GM03348 (cell line): ENCODE measurements at places on chromosomes 7 and 10.
A peak's percentile ranks its signal among the peaks of the same experiment; 100 is the strongest.

- no peak for DNase-seq
Observed at GRCh38 chr7:100957832-100958421, 8.6 kb downstream of the MUC3A start.

GRCh38 chr7:157576415-157576814 lies 239.6 kb downstream of the DNAJB6 start:
- no peak for DNase-seq

- peak; percentile 98 for DNase-seq
Observed at GRCh38 chr10:100185364-100186252, at the start of gene ERLIN1. Gene ERLIN1 (minus strand): TSS chr10:100186029. CDS start chr10:100185626, 403 bp downstream.

DNA sequence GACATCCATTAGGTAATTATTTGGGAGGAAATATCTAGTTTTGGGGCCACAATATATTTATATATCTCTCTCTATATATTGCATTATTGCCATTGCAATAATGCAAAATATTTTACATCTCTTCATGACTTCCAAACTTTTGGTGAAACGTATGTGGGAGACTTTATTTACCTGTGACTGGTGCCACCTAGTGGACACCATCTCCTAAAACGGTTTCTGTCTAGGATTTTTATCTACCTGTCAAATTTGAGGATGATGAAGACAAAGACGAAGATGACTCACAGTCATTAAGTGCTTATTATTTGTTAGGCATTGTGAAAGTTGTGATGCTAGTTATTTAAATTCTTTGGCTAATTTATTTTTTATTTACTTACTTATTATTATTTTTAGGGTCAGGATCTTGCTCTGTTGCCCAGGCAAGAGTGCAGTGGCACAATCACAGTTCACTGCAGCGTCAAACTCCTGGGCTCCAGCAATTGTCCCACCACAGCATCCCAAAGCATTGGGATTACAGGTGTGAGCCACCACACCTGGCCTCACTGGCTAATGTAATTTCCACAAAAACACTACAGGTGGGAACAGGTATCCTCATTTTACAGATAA lies 18.7 kb upstream of the CBLL1 start:
- peak; percentile 51 for DNase-seq

GRCh38 chr7:76310102-76310957 lies 7.9 kb downstream of the HSPB1 start:
- no peak for DNase-seq

GRCh38 chr7:147197006-147197405 lies 1080.4 kb downstream of the CNTNAP2 start:
- no peak for DNase-seq

GRCh38 chr7:88344956-88345832 lies 38.5 kb upstream of the STEAP4 start:
- DNase-seq = peak; percentile 42

DNA sequence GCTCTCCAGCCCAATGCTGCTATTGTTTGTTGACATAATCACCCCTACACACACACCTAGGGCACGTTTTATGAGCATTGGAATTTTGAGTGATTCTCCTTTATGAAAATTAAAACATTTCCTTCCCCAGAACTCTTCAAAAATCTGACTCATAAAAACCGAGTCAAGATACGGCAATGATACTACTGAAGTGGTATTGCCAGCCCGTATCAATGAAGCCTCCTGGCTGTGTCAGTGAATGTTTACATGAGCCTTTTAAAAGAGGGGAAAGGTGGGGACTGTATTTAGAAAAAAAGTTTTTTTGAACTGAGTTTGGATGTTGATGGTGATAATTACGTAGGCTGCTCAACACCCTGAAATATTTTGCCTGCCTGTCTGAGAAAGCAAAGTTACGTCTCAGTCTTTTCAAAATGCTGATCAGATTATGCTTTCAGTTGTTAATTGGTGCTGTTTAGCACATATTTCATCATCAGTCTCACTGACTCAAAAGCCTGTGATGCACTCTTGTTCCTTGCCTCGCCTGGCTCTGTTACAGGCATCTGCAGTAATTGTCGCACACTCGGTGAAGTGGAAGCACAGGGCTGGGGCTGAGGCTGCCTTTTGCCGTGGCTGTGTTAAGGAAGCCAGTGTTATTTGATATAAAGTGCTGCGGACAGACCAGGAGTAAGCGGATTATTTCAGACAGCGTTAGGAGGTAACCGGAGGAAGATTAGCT lies 157.4 kb upstream of the TCF7L2 start:
- DNase-seq = peak; percentile 75

- DNase-seq = peak; percentile 67
Observed at GRCh38 chr7:108001764-108002725, 916 bp downstream of the LAMB1 start.

DNA sequence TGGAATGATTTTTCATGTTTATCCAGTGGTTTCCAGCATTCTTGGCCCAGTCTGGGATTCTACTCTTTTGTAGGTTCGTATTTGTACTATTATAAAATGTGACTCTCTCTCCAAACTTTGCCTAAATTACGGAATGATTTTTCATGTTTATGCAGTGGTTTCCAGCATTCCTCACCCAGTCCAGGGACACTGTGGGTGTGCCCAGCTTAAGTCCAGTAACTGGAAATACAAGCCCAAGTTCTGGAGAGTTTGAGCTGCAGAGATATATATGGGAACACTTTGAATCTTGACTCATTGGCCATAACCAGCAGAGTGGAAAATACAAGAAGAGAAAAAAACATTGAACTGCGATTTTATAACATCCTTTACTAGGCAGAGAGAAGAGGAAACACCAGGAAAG lies 5.9 kb upstream of the MAGI2 start:
- DNase-seq = peak; percentile 31

DNA sequence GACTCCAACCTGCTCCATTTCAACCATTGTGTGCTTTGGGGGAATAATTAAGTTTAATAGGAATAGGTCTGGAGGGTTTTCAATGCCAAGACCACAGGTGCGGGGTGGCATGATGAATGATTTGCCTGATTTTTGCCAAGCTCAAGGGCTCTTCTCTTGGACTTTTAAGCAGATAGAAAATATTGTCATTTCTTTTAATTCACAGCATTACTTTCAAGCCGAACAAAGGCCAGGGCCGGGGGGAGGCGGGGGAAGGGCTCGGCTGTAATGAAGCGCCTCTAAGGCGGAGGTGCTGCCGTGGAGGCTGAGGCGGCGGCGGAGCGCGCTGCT lies 6.5 kb downstream of the PTF1A start:
- no peak for DNase-seq

DNA sequence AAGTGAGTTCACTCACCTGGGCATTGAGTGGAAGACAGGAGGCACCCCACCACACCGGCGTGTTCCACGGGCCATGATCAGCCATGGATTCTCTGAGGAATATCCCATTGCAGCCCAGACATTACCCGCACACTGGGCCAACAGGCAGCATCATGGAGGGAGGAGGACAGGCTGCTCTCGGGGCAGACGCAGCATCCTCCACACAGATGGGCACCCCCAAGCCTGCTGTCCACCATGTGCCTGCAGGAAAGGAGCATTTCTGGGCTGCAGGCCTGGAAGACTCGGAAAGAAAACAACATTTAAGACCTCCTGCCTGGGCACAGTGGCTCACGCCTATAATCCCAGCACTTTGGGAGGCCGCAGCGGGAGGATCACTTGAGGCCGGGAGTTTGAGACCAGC lies 71.0 kb upstream of the SH2B2 start:
- DNase-seq = no peak

GRCh38 chr10:132107186-132107948 lies 41.6 kb downstream of the JAKMIP3 start:
- no peak for DNase-seq

GRCh38 chr7:113797420-113798010 lies 121.3 kb downstream of the PPP1R3A start:
- DNase-seq = no peak

- peak; percentile 76 for DNase-seq
Observed at GRCh38 chr7:7122701-7123281, 59.6 kb upstream of the C1GALT1 start.

GRCh38 chr7:73435471-73436009 lies 2.0 kb downstream of the FZD9 start:
- DNase-seq = no peak

GRCh38 chr7:43771573-43771972 lies 13.1 kb downstream of the BLVRA start:
- DNase-seq = no peak

- DNase-seq = no peak
Observed at GRCh38 chr7:87375662-87376435, 30.4 kb downstream of the CROT start.

- DNase-seq = peak; percentile 49
Observed at GRCh38 chr10:11742009-11742778, at the start of gene ECHDC3. Gene ECHDC3 (plus strand): TSS chr10:11742382. CDS start chr10:11742577, 195 bp downstream.

DNA sequence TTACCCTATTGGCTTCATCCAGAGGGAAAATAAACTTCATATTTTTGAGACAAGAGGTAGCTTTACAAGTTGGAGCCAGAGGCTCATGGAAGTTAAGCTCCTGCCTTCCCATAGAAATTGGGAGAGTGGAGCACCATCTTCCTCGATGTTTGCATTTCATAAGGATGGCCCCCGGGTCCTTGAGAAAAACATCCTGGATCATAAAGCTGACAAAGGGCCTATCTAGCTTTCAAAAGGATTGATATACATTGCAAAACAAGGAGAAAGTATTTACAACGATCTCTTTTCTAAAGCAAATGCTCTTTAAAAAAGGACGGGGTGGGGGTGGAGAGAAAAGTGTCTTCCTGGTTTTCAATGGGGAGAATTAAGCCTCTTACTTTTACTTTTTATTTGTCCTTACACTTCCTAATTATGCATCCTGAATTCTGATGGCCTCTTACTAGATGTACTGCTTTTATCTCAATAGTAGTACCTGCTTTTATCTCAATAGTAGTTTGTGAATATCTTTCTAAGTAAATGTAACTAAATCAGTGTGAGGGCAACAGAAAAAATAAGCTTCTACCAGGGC lies 65.6 kb downstream of the PTPRZ1 start:
- DNase-seq = no peak

DNA sequence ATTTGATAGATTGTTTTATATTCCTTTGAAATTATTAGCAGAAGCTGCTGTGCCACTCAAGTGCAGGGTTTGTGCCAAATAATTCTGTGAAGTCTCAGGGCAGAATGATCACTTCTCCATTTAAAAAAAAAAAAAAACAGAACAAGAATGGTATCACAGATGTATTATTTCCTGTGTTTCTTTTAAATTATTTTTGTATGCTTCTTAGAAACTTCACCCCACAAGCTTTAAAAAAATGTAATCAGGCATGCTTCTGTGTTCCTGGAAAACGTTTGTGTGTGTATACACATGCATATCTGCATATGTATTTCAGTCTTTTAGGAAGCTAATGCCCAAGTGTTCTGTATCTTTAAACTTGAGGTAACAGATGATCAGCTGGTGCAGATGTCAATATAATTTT lies 6.3 kb upstream of the CD36 start:
- DNase-seq = no peak
